ENCODE measurements at places on chromosomes 13 and 19.

DNA sequence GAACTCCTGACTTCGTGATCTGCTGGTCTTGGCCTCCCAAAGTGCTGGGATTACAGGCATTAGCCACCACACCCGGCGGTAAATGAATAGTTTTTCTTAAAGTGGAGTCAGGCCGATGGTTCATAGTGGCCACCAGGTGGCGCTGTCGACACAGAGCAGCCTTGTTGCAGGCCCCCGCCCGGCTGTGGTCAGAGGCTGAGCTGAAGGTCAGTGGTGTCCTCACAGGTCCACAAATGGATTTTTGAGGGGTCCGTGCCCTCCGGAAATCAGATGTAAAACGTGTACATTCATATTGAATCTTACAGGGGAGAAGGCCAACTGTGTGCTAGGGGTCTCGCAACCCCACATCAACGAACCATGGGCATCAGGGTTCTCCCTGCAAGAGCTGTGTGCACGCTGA is 13.4 kb upstream of the WDR18 start:
- DNase-seq: no peak

DNA sequence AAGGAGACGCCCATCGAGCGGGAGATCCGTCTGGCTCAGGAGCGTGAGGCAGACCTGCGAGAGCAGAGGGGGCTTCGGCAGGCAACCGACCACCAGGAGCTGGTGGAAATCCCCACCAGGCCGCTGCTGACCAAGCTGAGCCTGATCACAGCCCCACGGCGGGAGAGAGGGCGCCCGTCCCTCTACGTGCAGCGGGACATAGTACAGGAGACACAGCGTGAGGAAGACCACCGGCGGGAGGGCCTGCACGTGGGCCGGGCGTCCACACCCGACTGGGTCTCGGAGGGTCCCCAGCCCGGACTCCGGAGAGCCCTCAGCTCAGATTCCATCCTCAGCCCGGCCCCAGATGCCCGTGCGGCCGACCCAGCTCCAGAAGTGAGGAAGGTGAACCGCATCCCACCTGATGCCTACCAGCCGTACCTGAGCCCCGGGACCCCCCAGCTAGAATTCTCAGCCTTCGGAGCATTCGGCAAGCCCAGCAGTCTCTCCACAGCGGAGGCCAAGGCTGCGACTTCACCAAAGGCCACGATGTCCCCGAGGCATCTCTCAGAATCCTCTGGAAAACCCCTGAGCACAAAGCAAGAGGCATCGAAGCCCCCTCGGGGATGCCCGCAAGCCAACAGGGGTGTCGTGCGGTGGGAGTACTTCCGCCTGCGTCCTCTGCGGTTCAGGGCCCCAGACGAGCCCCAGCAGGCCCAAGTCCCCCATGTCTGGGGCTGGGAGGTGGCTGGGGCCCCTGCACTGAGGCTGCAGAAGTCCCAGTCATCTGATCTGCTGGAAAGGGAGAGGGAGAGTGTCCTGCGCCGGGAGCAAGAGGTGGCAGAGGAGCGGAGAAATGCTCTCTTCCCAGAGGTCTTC is 7.1 kb downstream of the MISP start:
- DNase-seq: no peak

- no peak for DNase-seq
These were observed 57.1 kb downstream of the TUBGCP3 start for GRCh38 chr13:112530861-112531260.

GRCh38 chr19:41373993-41374392 is 2.3 kb upstream of the TMEM91 start:
- DNase-seq: no peak

DNA sequence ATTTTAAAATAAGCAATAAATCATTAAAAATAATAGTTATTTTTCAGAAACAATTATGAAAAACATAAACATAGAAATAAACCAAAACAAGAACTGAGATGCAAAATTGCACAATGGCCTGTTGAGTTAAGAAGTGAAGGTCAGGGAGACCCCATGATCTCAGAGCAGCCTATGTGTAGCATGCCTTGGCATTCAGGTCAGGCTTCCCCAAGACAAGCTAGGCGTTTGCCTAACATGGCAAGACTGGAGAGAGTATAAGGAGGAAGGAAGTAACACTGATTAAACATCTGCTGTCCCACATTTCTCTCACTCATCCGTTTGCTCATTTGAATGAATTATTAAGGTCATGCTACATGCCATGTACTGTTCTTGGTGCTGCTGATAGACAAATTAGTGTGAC is 291.8 kb downstream of the TSHZ3 start:
- DNase-seq: no peak

DNA sequence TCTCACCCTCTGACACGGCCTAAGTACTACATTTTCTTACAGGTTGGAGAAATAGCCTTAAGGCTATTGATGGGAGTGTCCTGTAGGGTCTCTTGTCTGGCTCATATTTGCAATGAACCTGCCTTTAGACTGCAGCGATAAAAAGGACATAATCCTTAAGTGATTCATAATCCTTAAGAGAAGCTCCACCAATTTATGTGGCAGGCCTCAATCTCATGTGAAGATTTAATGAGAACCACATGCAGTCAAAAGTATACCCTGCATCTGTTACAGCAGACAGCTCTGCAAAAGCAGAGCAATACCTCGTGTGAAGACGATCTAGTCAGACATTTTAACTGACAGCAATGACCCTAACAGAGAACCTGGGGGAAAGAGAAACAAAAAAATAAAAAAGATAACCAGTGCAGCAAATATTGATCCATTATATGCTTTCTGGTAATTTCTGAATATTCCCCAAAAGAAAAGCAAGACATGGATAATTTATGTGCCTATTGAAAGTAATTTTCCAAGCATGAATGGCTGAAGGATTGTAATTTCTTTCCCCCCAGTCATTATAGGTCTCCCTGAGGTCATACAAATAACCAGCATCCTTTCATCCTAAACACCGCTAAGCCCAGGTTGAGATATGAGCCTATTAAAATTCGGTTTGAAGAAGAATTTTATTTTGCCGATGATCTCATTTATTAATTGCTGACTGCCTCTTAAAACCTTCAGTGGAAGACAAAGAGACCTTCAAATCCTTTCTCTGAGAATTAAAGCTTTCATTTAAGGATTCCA is 321.8 kb upstream of the NBEA start:
- DNase-seq: no peak

- no peak for DNase-seq
These were observed 2.9 kb downstream of the TGFB1 start for GRCh38 chr19:41350735-41351338.

DNA sequence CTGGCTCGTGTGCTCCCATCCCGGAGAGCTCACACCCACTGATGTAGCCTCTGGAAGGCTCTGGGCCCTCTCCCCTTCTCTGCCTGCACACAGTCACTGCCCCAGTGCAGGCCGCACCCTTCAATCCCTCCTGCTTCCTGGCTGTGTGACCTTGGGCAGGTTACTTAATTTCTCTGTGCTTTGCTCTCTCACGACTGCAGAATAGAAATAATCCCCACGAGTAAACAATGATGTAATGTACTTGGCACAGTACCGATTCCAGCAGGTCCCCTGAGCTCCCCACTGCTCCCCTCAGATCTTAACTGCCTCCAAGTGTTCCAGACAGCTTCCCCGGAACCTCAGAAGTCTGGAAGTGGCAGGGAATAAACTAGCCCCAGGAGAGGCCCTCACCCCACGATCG is 16.1 kb downstream of the LIG1 start:
- no peak for DNase-seq

- DNase-seq: no peak
These were observed 14.1 kb downstream of the SH3GL1 start for GRCh38 chr19:4386041-4386782.

- no peak for DNase-seq
These were observed 723.9 kb downstream of the GPC5 start for GRCh38 chr13:92122186-92122853.

DNA sequence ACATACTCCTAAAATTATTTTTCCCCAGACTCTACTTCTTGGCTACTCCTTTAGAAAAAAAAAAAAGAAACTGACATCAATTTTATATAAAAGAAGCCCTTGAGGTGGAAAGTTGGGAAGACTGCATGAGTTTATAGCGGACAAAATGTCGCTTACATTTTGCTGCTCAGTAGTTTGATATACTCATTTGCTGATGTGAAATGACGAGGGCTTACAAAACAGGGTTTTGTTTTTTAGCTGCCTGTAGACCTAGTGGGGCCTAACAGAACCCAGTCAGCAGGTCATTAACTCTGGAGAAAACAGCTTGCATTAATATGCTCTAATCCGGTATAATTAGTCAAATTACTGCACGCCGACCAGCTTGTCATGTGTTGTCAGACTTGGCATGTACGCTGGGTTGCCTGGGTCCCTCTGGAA is 37.6 kb upstream of the MAB21L1 start:
- DNase-seq: no peak

- DNase-seq: no peak
These were observed 74.1 kb downstream of the ABCC4 start for GRCh38 chr13:95226932-95227695.

- no peak for DNase-seq
These were observed 97.9 kb downstream of the CCNA1 start for GRCh38 chr13:36530050-36530789.

DNA sequence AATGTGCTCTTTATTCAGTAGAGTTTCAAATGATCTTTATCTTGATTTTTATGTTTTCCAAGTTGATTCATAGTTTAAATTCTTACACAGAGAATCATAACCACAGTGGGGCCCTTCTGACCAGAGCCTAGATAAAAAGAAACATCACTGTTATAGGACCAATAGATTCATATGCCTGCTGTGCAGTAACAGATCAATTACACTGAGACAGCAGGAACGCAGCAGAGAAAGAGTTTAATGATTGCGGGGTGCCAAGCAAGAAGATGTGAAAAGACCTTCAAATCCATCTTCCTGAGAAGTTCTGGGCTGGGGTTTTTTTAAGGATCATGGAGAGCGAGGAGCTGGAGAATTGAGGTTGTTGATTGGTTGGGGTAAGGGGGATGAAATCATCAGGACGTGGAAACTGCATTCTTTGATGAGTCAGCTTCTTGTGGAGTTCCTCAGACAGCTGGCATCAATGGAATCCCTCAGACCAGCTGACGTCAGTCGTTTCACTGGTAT is 346.6 kb downstream of the TBC1D4 start:
- DNase-seq: no peak

DNA sequence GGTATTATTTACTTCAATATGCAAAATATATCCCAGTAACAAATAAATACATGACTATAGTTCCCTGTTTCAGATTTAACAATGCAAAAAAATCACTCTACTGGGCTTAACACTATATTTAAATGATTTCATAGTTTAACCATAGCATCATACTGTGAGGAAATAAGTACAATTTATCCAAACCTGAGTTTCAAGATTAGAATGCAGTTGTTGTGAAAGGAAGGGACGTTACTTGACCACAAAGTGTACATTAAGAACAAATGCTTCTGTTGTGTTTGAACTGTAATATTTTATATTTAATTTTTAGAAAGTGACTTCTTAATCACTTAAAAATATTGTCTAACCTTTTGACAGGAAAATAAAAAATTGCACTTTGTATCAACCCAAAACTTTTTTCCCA is 1747.9 kb upstream of the SPRY2 start:
- DNase-seq: no peak

GRCh38 chr19:37907735-37908455 is 887 bp downstream of the SIPA1L3 start:
- DNase-seq: no peak

DNA sequence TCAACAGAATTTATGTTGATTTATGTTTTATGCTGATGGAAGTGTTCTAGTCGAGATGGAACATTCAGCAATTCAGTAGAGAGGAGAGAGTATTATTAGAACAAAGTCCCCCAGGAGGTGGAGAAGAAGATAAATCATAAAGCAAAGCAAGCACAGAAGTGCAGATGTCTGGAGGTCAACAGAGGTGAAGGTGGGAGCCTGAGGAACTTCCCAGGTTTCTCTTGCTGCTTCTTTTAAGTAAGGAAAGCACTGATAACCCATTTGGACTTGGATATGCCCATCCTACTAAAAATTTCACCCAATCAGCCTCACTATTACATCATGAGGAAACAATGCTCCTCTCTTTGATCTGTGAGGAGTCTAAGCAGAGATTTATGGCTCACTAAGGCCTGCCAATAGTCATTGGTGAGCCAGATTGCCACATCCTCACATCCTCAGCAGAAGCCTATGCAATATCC is 98.8 kb downstream of the EPSTI1 start:
- no peak for DNase-seq

GRCh38 chr19:46497773-46498172 is 2.1 kb upstream of the PNMA8B start:
- DNase-seq: no peak

GRCh38 chr13:51929699-51930098 is 67.9 kb downstream of the CCDC70 start:
- DNase-seq: no peak

- no peak for DNase-seq
These were observed 21.5 kb downstream of the ZNF146 start for GRCh38 chr19:36236304-36236945.

- no peak for DNase-seq
These were observed 363.2 kb downstream of the GPC6 start for GRCh38 chr13:93589788-93590187.

- no peak for DNase-seq
These were observed 392.6 kb downstream of the SLITRK5 start for GRCh38 chr13:88063741-88064140.

- no peak for DNase-seq
These were observed 33.6 kb upstream of the FNDC3A start for GRCh38 chr13:48942131-48942530.

DNA sequence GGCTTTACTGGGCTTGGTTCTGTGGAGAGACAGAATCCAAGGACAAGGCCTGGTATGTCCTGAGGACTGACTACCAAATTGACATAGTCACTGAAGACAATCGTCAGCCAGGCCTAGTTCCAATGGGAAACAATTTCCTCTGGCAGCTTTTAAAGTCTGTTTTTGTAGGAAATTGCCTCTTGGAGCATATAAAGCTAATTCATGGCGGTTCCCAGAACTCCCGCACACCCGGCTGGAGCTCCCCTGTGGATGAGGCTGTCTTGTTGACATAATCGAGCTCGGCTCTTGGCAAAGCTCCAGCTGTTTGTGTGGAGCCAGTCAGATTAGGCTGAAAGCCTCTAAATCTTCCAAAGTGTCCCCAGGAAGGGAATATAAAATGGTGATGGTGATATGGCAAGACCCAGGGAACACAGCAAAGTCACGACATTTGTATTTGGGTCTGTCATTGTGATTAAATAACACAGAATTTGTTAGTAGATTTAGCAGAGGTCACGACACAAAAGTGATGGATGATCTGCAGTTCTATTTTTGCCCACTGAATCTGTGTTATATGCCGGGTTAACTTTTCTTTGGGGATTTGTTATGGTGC is 395.0 kb downstream of the PCDH9 start:
- no peak for DNase-seq
